ENCODE measurements at places on chromosomes 1 and 21.

GRCh38 chr21:28018741-28019669 lies 973.7 kb downstream of the LTN1 start:
- DNase-seq = no peak

DNA sequence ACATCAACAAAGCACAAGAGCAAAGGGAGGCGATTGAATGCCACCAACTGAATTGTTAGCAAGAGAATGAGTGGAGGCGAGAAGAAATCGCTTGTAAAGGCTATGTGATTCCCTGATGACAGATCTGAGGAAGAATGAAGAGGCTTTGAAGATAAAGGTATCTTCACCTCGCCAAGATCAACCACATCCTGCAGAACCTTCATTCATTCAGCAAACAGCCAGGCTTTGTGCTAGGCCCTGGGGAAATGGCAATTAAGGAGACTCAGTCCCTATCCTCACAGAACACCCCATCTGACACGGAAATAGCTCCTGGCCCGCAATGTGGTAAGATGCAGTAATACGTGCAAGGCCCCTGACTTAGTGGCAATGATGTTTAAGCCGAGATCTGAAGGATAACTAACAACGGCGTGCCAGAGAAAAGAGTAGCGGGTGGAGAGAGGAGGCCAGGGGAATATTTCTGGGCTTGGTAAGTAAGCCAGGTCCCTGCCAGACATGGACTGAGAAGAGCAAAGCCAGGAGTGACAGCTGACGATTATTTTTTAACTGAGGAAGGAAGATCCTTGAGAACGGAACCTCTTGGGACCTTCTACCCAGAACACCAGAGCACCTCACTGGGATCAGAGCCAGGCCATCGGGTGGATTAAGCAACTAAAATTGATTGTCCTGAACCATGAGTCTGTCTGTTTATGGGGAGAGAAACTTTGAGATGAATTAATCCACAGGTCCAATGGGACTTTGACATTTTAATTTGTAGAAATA lies 4.6 kb upstream of the VSIG8 start:
- no peak for DNase-seq

DNA sequence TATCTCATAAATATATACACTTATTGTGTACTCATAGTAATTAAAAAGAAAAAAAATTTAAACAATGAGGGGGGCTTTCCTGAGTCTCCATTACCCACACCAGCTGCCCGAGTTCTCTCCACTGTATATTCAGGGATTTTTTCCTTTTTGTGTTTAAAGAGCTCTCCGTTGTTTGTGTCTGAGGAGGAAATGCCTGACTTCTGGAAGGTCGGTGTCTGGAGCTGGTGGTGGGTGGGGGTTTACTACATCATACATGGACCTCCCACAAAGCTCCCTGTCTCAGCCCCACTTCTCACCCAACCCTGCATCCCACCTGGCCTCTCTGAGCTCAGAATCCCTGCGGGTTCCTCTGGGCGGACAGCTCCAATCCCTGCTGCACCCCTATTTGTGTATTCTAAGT lies 64.1 kb upstream of the ETV3 start:
- no peak for DNase-seq

DNA sequence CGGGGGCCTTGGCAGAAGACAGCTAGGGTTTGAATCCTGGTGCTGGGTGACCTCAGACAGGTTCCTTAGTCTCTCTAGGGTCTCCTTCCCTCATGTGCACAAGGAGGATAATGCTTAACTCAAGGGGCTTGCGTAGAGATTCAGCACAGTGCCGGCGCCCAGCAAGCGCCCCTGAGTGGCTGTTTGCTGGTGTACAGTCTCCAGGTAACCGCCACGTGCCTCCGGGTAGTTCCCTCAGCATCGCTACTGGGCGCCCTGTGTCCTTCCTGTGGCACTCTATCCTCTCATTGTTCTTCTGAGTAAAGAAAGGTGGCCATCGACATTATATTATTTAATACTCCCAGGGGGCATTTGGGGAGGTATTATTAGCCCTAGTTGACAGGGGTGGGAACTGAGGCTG lies 80.9 kb downstream of the NENF start:
- DNase-seq = no peak

DNA sequence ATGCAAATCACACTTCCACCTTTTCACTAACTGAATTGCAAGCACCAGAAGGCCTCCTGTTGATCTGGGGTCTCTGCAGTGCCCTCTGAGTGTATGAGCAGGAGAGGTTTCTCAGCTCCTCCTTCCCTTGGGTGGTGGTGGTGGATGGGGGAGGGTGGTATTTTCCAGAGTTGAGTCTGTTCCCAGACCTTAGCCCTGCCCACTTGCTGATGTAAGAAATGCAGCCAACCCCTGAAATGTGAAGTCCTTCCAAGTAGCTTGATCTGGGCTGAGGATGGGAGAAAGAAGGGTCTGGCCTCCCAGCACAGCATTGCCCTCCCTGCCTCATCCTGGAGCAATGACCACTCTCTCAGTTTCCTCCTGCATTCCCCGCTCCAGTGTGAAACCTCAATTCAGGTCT lies 6.3 kb upstream of the FOXD2 start:
- DNase-seq = no peak

DNA sequence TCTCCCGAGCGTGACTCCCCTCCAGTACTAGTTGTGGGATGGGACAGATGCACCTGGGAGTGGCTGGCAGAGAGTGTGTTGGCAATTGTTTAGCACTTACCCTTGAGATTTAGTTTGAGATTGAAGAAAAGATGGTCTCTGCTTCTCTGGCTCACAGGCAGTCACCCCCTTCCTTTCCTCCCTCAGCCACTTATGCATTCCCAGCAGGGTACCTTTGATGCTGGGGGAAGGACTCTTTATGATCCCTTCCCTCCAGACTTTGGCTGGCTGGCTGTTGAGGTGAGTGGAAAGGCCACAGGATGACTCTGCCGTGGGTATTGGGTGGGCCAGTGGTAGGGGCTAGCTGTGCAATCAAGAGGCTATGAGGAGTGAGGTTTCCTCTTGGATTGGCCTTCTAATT lies 236.8 kb downstream of the CAMTA1 start:
- no peak for DNase-seq

GRCh38 chr1:180636138-180636537 lies 4.3 kb downstream of the XPR1 start:
- no peak for DNase-seq

DNA sequence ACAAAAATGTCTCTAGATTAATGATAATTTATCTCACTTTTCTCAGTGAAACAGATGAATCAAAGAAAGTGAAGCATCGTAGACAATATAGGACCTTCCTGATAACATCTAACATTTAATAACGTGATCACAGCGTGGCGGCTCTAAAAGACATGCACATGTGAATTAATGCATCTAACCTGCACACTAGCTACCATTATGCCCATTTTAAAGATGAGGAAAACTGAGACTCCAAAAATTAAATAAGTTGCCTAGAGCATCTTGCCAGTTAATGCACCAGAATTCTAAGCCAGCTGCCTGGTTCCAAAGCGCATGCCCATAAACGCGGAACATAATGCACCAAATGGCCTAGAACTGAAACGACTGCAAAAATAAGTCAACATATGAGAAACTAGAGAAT lies 23.5 kb downstream of the ERG start:
- DNase-seq = no peak

GRCh38 chr1:168688644-168689326 lies 40.2 kb downstream of the DPT start:
- DNase-seq = no peak

DNA sequence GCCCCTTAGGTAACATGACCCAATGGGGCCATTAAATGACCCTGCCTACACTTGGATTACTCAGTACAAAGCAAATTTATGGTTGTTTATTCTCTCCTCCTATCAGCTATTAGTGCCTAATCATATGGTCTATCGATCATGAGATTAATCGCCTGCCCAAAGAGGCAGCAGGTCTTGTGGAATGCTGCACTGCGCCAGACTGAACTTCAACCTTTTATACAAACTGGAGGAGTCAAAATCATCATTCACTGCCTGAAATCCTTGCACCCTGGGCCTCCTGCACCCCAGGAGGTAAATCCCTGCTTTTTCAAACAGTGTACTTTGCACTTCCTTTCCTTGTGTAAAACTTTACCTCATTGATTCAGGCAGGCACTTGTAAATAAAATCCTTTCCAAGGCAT lies 69.7 kb downstream of the NFIA start:
- no peak for DNase-seq

GRCh38 chr1:230139315-230139714 lies 72.3 kb downstream of the GALNT2 start:
- DNase-seq = no peak

GRCh38 chr1:19476450-19477190 lies 8.7 kb downstream of the CAPZB start:
- DNase-seq = no peak

DNA sequence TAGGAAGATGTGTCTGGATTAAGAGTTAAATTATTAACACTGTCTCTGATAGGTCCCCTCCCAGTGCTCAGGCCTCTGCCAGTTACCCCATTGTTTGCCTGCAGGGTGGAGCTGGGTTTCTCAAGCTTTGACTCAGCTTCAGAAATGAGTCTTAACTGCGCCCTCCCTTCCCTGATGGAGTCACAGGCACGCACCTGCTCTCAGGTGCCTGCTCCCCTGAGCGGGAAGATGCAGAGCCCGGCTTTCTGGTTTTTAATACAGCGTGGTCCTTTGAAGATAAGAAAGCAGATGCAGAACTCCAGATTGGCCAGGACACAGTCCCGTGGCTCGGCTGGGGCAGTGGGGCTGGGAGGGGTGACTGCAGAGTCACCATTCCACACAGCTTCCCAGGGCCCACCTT lies 3.2 kb upstream of the SPRR4 start:
- no peak for DNase-seq

GRCh38 chr1:91751275-91751674 lies 134.7 kb downstream of the TGFBR3 start:
- DNase-seq = no peak

- no peak for DNase-seq
These were observed 143.8 kb upstream of the KCTD3 start for GRCh38 chr1:215423288-215423687.

GRCh38 chr1:223825767-223826748 lies 19.7 kb downstream of the TP53BP2 start:
- no peak for DNase-seq

DNA sequence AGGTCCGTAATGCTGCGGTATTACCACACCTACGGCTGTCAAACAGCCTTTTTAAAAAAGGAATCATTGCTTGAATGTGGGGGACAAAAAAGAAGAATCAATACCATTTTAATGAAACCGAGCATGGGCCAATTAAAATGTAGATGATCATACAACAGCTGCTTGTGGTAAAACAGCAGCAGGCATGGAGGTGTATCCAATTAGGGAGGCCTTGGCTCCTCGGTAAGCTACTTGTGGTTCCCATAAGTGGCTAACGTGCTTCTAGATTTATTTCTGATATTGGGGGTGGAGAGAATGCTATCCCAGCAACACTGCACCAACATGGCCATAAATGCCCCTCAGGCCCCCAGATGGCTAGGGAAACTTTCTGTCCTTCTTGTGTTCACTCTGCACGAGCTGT lies 1.8 kb downstream of the PTPN14 start:
- no peak for DNase-seq

GRCh38 chr1:184823080-184823479 lies 68.4 kb upstream of the EDEM3 start:
- no peak for DNase-seq

- DNase-seq = no peak
These were observed 148.6 kb downstream of the C1orf21 start for GRCh38 chr1:184535191-184535970.

- no peak for DNase-seq
These were observed 13.5 kb downstream of the HIVEP3 start for GRCh38 chr1:41905093-41905675.

DNA sequence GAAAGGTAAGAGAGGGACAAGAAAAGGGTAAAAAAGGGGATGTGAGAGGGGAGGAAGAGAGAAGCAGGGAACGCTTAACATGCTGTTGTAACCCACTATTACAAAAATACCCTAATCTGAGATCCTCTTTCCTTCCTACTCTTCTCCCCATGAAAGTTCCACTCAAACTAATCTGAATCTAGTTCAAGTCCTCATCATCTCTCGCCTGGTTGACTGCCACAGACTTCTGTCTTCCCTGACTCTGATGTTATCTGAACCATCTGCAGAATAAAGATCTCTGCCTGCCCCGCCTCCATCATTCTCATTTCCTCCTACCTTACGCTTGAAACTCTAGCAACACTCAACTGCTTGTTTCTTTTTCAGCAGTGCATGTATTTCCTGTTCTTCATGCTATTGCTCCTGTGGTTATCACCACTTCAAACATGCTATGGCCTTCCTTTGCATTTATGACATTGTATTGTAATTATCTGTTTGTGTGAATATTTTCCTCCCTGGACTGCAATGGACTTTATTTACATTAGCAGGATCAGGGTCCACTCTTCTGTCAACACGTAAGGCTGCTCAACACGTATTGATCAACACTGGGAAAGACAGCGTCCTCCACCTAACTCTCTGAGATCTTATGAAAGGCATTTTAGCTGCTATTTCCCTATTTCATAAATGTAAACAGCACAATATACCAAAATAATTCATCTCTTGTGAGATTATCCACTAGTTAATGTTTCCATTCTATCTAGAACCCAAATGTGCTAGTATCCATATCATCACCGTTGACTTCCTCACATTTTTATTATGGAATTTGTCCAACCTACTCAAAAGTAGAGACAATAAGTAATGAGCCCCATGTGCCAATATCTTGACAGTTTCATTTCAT lies 215.5 kb upstream of the USP25 start:
- no peak for DNase-seq

DNA sequence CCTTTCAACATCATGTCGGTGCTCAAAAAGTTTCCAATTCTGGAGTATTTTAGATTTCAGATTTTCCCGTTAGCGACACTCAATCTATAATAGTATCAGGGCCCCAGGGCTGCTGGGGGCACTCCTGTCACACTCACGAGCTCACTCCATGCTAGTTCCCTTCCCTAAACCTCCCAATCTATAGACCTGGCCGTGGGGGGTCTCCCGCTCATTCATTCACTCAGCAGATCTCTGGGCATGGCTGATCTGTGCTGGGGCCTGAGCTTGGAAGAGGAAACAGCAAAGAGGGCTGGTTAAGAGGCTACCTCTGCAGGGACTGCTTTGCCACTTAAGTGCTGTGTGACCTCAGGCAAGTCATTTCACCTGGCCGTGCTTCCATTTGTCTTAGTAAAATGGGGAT lies 46.8 kb upstream of the LAPTM5 start:
- no peak for DNase-seq

DNA sequence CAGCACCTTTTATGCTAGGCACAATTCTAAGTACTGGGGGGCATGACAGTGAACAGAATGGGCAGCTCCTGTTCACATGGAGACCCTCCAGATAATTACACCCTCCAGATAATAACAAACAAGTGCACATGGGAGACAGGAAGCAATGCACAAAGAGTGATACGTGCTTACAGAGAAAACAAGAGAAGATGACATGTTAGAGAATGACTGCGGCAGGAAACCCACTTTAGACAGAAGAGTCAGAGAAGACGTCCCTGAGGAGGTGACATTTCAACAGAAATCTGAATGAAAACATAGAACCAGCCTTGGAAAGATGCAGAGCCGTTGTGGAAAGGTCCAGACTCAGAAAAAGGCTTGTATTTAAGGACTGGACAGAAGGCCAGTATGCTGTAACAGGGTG lies 54.7 kb upstream of the ARTN start:
- no peak for DNase-seq

- no peak for DNase-seq
These were observed 88.7 kb downstream of the IARS2 start for GRCh38 chr1:220182656-220183055.

All from suprapubic skin (tissue), 4 donors.